T-helper 1 cell (primary cell): ENCODE measurements at places on chromosomes 11 and 22.

- DNase-seq, result no peak
Observed at GRCh38 chr11:13577881-13578280, 82.1 kb upstream of the PTH start.

GRCh38 chr11:75740681-75741080 lies 23.0 kb downstream of the MOGAT2 start:
- no peak for DNase-seq

DNA sequence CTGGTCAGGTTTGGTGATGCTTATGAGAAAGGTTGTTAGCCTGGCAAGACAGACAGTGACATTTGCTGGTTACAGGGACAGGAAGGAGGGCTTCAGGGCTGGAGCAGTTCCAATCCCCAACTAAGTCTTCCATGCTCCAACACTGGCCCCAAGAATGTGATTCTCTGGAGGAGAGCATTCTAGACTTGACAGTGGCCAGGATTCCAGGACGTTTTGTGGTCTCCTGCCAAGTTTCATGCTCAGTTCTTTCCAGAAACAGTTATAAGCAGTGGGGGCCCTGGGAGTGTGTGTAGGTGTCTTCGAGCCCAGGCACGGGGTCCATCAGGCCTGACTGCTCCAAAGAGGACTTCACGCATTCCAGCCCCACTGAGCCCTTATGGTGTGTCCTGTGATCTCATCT lies 8.9 kb upstream of the GRK3 start:
- no peak for DNase-seq

GRCh38 chr22:50441428-50441993 lies 33.3 kb downstream of the SBF1 start:
- no peak for DNase-seq

DNA sequence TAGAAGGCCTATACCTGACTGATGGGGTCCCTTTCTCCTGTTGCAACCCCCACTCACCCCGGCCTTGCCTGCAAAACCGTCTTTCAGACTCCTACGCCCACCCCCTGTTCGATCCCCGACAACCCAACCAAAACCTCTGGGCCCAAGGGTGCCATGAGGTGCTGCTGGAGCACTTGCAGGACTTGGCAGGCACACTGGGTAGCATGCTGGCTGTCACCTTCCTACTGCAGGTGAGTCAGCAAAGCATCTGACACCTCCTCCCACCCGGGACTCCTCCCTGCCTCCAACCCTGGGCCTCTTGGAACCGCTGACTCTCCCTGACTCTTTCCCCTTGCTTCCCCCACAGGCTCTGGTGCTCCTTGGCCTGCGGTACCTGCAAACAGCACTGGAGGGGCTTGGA lies 1.2 kb downstream of the ROM1 start:
- no peak for DNase-seq

DNA sequence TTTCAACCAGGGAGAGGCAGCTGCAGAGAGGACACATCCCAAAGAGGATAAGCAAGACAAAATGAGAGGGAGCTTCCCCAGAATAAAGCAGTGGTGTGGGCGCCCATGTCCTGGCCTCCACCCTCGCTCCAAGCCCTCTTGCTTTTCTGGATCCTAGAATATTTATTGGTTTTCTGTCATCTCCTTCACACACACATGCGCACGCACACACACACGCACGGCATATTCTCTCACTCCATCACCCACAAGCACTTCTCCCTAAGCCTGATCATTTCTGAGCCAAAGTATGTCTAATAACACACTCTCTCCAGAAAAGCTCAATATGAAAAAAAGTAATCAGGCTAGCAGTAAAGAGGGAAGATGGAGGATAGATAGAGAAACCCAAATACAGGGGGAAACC lies 7.6 kb downstream of the IGSF9B start:
- no peak for DNase-seq

- DNase-seq, result no peak
Observed at GRCh38 chr11:120212926-120213325, 2.1 kb downstream of the OAF start.

GRCh38 chr11:34044664-34045485 lies 6.7 kb upstream of the CAPRIN1 start:
- DNase-seq, result no peak

DNA sequence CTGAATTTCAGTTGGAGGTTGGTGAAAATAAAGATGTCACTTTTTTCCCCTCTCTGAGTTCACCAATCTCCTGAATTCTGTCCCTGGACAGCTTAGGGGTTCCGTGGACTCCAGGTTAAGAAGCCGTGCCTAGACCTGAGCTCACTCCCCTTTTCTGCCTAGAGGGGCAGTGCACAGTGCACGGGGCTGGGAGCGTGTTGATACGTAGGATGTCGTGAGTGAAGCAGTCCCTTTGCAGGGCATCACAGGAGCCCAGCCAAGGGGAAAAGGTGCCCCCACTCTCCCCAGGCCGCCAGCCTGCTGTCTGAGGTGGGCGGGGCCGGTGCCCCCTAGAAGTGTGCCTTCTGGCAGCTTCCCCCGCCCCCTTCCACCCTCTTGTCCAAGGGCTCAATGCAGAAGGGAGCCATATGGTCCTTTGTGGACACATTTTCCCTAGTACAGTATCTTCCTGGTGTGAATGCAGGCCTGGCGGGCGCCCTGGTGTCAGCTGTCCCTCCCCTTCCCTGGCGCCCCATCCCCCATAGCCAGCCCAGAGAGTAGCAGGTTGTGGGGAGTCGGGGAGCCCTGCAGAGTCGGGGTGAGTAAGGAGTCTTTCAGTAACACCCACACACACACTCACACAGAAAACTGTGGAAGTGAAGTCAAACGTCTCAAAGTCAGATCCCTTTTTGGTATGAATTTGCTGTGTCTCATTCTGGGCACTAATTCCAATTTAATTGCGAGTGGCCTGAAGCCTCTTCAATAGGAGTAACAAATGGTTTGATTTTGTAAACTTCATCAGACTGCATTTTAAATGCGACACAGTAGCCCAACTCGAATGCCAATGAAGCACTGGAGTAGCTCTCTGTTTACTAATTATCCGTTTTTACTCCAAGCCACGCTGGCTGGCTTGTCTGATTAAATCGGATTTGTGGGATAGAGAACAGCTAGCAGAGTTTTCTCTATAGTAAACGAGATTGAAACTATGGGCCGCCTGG lies 67.5 kb upstream of the NNMT start:
- DNase-seq, result no peak

GRCh38 chr11:100738701-100739270 lies 51.7 kb downstream of the ARHGAP42 start:
- DNase-seq, result no peak

- DNase-seq, result no peak
Observed at GRCh38 chr11:17751558-17751957, 17.0 kb downstream of the KCNC1 start.

DNA sequence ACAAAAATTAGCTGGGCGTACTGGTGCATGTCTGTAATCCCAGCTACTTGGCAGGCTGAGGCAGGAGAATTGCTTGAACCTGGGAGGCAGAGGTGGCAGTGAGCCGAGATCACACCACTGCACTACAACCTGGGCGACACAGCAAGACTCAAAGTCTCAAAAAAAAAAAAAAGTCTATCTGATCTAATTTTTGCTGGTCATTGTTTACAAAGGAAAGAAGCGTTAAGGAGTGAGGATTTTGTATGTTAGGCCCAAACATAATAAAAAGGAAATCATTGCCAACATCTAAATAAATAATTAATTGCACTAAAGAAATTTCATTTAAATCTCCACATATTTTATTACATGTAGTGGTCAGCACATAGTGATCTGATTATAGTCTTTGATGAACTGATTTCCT lies 2.9 kb downstream of the RBX1 start:
- DNase-seq, result no peak

DNA sequence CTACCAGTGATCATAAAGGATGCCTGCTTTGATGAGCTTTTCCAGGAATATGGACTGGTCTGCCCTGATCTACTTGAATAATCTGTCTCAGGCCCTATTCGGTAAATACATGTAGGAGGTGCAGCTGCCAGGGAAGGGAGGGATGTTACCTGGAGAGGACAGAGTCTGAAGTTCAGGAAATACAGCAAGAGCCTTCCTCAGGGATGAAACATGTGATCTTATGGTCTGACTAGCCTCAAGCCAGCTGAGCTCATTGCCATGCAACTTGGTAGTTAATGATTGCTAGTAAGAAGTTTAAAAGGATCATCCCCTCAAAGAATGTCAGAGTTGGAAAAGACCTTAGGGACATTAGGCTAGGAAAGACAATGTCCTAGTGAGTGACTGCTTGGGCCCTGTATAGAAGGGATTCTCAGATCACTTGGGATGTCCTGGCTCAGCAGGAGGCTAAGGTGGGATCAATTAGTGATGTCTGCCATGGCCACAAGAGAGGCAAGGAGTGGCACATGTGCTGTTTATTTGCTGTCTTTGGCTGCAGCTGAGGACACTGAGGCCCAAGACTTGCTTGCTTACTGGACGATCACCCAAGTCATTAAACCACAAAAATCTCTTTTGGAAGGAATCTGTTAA lies 18.5 kb downstream of the PTPRJ start:
- DNase-seq, result no peak

GRCh38 chr11:28966951-28967350 lies 858.8 kb downstream of the METTL15 start:
- DNase-seq, result no peak

- DNase-seq, result no peak
Observed at GRCh38 chr11:68362801-68363379, 50.5 kb downstream of the LRP5 start.

DNA sequence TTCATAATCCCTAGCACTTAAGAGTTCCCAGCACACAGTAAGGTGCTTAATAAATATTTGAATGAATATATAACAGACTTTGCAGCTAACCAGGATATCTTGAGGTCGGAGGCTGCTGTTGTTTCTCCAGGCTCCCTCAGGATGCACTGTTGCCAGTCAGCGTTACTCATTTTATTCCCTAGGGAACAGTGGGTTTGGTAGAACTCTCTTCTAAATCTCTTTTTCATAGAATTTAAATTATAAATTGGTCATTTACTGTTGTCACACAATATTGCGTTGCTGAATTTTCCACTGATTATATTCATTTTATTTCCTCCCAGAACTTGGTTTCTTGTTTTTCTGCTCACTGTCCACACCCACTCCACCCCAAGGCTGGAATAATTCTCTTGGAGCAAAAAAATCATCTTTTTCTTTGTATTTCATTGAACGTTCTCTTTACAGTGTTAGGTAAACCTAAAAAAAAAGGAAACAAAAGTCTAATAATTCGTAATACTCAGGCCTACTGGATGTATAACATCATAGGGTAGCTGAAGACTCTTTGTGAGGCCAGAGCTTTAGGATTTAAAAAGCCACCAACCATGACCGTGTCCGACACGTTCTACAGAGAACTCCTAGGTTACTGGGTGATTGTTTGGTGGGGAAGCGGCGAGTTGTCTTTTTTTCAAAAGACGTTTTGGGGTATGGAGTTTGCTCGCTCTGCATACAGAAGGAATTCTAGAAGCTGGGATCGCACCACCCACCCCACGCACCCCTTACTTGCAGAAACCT lies 766 bp upstream of the CAPRIN1 start:
- no peak for DNase-seq
